ENCODE measurements at places on chromosomes 4 and X. TPM values are rescaled to one million over a fixed set of nuclear protein-coding genes. Genes with fewer than 3 reads are reported as not detected.

GRCh38 chr4:88880501-88881226 lies 176.3 kb downstream of the FAM13A start:
- H3K27ac ChIP-seq: peak overlapping the region; percentile 59
- no peaks in the 10 kb centered on the region for H3K36me3 ChIP-seq
- no peak for DNase-seq
- H3K4me1 ChIP-seq: peaks cover 9% of the 10 kb centered on the region

- H3K27me3 ChIP-seq: peaks cover 5% of the 10 kb centered on the region
- DNase-seq: no peak
- H3K36me3 ChIP-seq: no peaks in the 10 kb centered on the region
Observed at GRCh38 chr4:15836362-15836761, 58.2 kb downstream of the CD38 start.

- H3K27ac ChIP-seq: no peak overlapping the region
- H3K36me3 ChIP-seq: peaks cover 37% of the 10 kb centered on the region
- no peak for DNase-seq
- H3K4me3 ChIP-seq: no peak overlapping the region
- H3K4me1 ChIP-seq: peaks cover 6% of the 10 kb centered on the region
Observed at GRCh38 chr4:1978741-1979476, 29.9 kb downstream of the NELFA start.

DNA sequence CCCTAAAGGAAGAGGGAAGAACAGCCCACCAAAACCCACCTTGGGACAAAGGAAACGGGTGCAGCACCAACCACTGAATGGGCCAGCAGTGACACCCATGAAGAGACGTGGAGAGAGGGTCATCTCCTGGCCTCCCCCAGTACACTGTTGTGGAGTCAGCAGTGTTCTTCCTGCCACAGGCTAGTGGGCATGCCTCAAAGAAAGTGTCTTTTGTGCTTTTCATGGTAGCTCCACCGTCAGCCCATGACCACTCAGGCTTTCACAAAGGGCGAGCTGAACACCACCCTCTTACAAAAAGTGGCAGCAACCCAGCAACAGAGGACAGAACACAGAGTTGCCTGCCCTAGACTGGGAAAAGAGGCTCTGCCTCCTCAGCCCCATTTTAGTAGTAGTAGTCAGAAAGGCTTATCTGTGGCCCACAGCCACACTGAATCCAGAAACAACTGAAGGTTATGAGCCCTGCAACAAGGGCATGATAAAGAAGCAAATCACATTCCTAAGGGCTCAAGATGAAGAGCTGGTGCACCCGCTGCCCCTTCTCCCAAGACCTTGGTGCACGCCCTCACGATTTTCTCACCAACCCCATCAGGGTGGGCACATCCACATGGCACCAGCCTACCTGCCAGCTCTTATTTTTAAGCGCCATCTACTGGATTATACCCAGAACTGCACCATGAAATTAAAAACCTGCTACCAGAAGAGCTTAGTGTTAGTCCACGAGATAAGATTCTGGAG lies 53.1 kb downstream of the RAB28 start:
- peaks cover under 1% of the 10 kb centered on the region for H3K36me3 ChIP-seq
- no peaks in the 10 kb centered on the region for H3K27me3 ChIP-seq
- no peak overlapping the region for H3K4me3 ChIP-seq
- no peak for DNase-seq

GRCh38 chr4:13537832-13538177 lies 6.5 kb downstream of the NKX3-2 start:
- H3K27me3 ChIP-seq: peaks cover 58% of the 10 kb centered on the region
- H3K4me3 ChIP-seq: no peak overlapping the region
- peaks cover 2% of the 10 kb centered on the region for H3K36me3 ChIP-seq
- H3K27ac ChIP-seq: no peak overlapping the region
- H3K4me1 ChIP-seq: peaks cover 8% of the 10 kb centered on the region

DNA sequence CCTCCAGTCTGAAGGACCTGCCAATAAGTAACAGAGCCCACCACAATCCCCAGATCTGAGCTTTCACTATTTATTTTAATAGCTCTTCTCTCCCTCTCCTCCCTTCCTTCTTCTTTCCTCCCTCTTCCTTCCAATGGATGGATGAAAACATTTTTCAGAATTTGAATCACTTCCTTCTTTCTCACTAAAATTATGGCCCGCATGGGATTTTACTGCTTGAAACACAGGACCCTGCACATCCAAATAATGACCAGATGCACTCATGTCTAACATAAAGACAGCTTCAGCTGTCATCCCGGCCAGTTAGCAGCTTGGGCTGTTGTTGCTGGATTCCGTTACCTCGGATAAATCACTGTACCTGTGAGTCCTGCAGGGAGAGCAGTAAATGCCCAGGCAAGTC lies 5.4 kb upstream of the PHEX start:
- no peak for DNase-seq
- H3K27ac ChIP-seq: no peak overlapping the region
- H3K36me3 ChIP-seq: no peaks in the 10 kb centered on the region
- H3K4me1 ChIP-seq: no peaks in the 10 kb centered on the region

DNA sequence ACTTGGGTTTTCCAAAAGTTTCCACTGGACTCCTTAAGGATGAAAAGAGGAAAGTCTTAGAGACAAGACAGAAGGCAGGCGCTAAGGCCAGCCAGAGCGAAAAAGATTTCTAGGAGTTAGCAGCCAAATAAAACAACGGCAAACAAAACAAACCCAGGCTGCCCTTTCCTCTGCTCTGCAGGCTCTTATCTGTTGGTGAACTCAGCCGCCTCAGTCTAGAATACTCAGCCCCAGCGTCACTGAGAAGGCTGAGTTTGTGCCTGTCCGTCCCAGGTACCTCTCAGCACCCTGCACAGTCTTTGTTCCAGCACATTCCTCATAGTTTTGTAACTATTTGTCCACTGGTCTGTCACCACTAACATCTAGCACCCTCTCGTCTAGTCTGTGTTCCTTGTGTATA lies 75.6 kb upstream of the FAM9C start:
- H3K4me1 ChIP-seq: peaks cover 54% of the 10 kb centered on the region
- H3K27me3 ChIP-seq: no peaks in the 10 kb centered on the region
- H3K4me3 ChIP-seq: peak overlapping the region; percentile 29
- no peak for DNase-seq

Gene DAPP1
- total RNA-seq: not detected

- no peak within 1 kb of the TSS for H3K27ac ChIP-seq
- no peaks in the 10 kb centered on the region for H3K36me3 ChIP-seq
- DNase-seq: no peak
- H3K4me1 ChIP-seq: no peaks in the 10 kb centered on the region
Observed at GRCh38 chr4:68576272-68577125, at the start of gene UGT2B17. TSS of gene UGT2B17 (minus strand) at chr4:68576322. CDS start at chr4:68568484, 7,838 bp downstream.

DNA sequence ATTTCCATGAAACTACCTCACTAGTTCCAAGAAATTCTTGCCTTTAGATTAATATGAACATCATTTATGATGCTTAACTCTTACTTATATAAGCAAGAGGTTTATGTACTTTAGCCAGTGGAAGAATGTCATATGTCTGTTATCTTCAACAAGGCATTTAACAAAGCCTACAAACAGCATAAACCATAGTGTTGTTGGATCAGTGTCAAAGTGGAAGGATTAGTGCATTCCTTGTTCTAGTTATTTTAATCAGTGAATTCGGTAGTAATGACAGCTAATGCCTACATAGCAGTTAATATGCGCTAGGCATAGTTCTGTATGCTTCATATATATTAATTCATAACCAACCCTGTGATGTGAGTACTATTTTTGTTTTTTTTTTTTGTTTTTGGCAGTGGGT lies 3.1 kb downstream of the PI4K2B start:
- H3K36me3 ChIP-seq: peaks cover 8% of the 10 kb centered on the region
- no peak for DNase-seq
- peaks cover 16% of the 10 kb centered on the region for H3K4me1 ChIP-seq
- no peak overlapping the region for H3K4me3 ChIP-seq
- H3K27me3 ChIP-seq: no peaks in the 10 kb centered on the region

DNA sequence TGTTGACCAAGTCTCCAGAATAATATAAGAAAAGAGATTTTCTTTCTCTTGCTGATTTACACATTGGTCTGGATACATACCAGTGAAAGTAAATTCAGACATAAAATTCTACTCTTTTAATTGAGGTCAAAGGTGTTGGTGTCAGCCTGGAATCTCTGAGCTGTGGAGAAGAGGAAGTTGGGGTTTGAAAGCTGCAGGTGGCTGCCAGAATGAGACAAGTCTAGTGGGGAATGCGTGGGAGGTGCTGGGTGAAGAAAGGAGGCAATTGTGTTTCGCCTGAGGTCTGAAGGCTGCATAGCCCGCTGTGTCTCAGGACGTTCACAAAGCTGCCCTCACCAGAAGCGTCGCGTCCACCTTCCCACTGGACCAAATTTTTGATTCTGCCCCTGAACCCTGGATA lies 31.2 kb downstream of the PHEX start:
- H3K4me1 ChIP-seq: peaks cover 18% of the 10 kb centered on the region
- H3K27ac ChIP-seq: peak overlapping the region; percentile 32
- no peaks in the 10 kb centered on the region for H3K36me3 ChIP-seq
- H3K27me3 ChIP-seq: no peaks in the 10 kb centered on the region
- H3K4me3 ChIP-seq: no peak overlapping the region
- DNase-seq: no peak

DNA sequence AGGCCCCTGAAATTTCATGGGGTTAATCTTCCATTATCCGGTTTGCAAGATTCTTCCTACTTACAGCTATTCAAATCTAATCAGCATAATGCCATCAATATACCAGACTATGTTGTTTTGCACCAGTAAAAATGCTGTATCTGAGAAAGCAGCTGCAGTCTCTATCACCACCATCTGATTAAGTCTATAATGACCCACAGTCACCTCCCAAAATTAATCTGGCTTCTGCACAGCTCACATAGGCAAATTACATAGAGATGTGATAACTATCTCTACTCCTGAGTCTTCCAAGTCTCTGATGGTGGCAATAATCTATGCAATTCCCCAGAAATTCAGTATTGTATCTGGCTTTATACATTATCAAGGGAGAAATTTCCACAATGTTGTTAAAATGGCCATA lies 113.2 kb downstream of the STPG2 start:
- H3K27ac ChIP-seq: no peak overlapping the region
- no peak for DNase-seq
- no peak overlapping the region for H3K4me3 ChIP-seq
- H3K36me3 ChIP-seq: no peaks in the 10 kb centered on the region
- no peaks in the 10 kb centered on the region for H3K4me1 ChIP-seq

Gene CTAG1B
- total RNA-seq: not detected

Gene MAGEB2
- not detected for total RNA-seq

Gene PASD1
- total RNA-seq: not detected

Gene ADAM29
- total RNA-seq: not detected

DNA sequence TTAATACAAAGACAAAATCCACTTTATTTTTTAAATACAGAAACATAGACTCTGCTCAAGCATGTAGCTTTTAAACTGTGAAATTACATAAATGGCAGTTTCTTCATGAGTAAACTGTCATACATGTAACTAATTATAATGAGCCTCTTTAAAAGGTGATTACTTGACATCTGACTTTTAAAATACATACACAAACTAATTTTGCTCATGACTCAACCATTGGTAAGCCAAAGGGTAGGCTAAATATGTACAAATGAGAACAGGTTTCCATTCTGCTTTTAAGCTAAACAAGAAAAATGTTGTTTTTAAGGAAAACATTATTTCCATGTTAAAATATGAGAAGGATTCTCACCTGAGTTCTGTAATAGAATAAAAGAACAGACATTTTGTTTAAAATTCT lies 27.9 kb downstream of the CAMK2D start:
- H3K27me3 ChIP-seq: no peaks in the 10 kb centered on the region
- no peak overlapping the region for H3K4me3 ChIP-seq
- no peak for DNase-seq
- H3K36me3 ChIP-seq: peaks cover 7% of the 10 kb centered on the region

DNA sequence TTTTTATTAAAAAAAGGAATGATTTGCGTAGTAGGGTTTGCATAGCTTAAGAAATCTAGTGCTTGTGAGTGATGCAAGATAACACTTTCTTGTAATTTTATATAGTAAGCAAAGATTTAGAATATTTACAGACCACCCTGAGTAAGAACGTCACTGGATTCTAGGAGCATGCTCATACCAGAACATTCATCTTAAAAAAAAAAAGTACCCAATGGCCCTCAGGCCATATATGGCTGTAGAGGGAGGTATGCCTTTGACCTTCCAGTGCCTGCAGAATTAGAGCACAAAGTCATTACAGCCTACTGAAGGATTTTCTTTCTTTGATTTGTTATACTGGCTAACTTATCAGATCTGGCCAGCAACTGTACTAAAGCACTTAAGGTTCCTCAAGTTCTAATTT lies 236.3 kb upstream of the GYPA start:
- H3K27ac ChIP-seq: no peak overlapping the region
- H3K27me3 ChIP-seq: peaks cover 3% of the 10 kb centered on the region
- H3K4me1 ChIP-seq: peaks cover 3% of the 10 kb centered on the region
- no peaks in the 10 kb centered on the region for H3K36me3 ChIP-seq

Gene SLC34A2
- not detected for total RNA-seq
